ENCODE measurements at places on chromosomes 16 and 17. TPM values are rescaled to one million over a fixed set of nuclear protein-coding genes. Genes with fewer than 3 reads are reported as not detected.

DNA sequence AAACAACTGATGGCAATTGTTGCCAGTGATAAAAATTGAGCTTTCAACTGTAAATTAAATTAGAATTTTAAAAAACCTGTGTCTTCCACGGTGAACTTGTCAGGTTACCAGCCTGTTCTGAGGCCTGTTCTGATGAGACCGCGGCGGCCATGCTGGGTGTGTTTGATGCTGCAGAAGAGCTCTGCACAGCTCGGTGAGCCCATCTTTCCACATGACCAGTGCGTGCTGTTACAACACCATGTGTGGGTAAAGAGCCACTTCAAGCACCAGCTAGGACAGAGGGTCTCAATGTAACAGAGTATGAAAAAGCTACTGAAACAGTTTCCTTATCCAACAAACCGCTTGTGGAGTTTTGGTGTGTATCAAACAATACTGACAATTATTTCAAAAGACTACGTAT, 48.5 kb downstream of the RPTOR start:
- H3K36me3 ChIP-seq: no peaks in the 10 kb centered on the region
- H3K4me1 ChIP-seq: no peaks in the 10 kb centered on the region
- no peaks in the 10 kb centered on the region for H3K27me3 ChIP-seq

DNA sequence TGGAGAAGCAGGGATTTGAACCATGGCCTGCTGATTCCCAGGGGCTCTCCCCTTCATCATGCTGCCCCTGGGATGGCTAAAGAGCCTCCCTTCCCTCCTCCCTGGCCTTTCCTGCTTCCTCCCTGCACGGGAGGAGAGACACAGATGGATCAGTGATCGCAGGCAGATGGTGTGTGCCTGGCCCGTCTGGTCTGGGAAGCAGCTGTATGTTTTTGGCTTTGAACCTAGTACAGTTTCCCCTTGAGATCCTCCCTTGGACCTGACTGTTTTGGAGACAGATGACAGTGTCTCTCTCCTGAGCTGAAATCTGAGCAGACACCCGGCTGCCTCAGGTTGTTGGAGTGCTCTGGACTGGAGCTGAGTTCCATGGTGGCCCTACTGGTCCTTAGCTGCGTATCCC, 29.0 kb upstream of the ATP2C2 start:
- H3K27ac ChIP-seq: no peak overlapping the region
- DNase-seq: no peak
- no peaks in the 10 kb centered on the region for H3K27me3 ChIP-seq
- H3K4me3 ChIP-seq: no peak overlapping the region

GP1BA gene
- total RNA-seq: 0.74 TPM

KCNH6 gene
- total RNA-seq: not detected

DNA sequence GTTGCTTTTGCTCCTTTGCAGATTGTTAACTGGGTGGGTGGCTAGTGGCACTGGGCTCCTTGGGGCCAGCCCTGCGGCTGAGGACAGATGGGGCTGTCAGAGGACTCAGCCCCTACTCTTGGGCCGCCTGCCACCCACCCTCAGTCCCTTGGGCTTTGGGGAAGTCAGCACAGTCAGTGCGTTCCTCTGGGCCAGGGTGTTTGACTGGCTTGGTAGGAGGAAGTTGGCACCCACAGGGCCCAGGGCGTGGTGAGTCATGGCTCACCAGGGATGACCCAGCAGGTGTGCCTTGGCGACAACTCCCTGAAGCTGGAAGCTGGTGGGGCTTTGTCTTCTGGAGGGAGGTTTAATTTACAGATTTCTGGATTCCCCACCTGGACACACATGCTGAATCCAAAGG, 32.4 kb downstream of the HAPSTR1 start:
- peaks cover 10% of the 10 kb centered on the region for H3K36me3 ChIP-seq
- DNase-seq: no peak
- no peak overlapping the region for H3K27ac ChIP-seq
- H3K4me3 ChIP-seq: no peak overlapping the region
- no peaks in the 10 kb centered on the region for H3K27me3 ChIP-seq

DNA sequence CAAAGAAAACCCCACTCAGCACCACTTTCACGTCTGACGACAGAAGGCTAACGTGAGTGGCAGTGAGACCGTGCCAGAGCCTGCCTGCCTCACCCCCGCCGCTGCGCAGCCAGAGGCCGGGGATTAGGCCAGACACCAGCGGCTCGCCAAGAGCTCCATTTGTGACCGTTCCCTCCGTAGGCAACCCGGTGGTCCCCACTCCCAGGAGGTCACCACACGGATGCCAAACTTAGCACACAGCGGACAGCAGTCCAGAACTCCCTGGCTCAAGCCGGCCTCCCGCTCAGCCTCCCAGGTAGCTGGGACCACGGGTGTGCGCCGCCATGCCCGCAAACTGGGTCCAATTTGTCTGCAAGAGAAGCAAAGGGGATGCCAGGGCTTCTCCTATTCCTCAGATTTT, 104.6 kb downstream of the ANKRD11 start:
- no peak overlapping the region for H3K27ac ChIP-seq
- DNase-seq: no peak
- peaks cover 9% of the 10 kb centered on the region for H3K4me1 ChIP-seq
- H3K4me3 ChIP-seq: no peak overlapping the region
- H3K36me3 ChIP-seq: 0 out of 2 replicates have a peak, but pooled peaks cover 6% of the 10 kb centered on the region

SF3B3 gene
- 453 TPM for total RNA-seq

GRCh38 chr16:58119509-58119845, 9.7 kb downstream of the CFAP20 start:
- DNase-seq: no peak
- H3K4me1 ChIP-seq: peaks cover 12% of the 10 kb centered on the region
- peaks cover 11% of the 10 kb centered on the region for H3K36me3 ChIP-seq
- no peak overlapping the region for H3K27ac ChIP-seq
- H3K27me3 ChIP-seq: no peaks in the 10 kb centered on the region

DNA sequence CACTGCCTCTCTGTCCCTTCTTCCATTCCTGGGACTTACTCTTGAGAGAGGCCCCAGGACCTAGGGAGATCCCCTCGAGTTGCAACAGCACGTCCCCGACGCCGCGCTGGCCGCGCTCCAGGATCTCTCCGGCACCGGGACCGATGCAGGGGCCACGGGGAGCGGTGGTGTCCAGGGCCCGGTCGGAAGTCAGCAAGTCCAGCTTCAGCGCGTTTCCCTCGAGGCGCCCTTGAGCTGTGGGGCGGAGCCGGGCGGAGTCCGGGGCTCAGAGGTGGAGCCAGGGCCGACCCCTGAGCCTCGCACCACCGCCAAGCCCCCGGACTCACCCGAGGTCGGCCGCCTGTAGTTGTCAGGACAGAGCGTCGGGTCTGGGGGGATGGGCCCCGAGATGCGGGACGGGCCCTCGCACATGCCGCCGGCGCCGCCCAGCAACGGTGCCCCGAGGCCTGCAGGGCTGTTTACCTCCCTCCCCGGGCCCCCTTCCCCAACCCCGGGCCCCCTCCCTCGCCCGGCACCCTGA, 458 bp downstream of the ENKD1 start:
- no peaks in the 10 kb centered on the region for H3K36me3 ChIP-seq
- no peak for DNase-seq
- H3K4me3 ChIP-seq: peak overlapping the region; percentile 88
- no peaks in the 10 kb centered on the region for H3K27me3 ChIP-seq
- no peak overlapping the region for H3K27ac ChIP-seq
- H3K4me1 ChIP-seq: peaks cover 30% of the 10 kb centered on the region

DNA sequence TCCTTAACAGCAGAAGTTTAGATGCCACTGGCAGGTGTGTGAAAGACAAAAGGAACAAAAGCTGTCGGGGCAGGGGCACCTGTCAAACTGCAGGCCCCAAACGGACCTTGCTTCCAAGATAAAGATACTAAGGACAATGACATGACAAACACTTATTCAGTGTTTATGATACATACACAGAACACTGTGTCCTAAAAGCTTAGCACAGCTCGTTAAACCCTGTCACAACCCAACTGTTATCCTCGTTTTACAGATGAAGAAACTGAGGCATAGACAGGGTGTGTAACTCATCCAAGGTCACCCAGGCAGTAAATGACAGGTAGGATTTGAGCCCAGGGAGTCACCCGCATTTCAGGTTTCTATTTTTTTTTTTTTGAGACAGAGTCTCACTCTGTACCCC, 9.6 kb downstream of the SDK2 start:
- H3K27me3 ChIP-seq: no peaks in the 10 kb centered on the region
- no peaks in the 10 kb centered on the region for H3K4me1 ChIP-seq
- H3K4me3 ChIP-seq: no peak overlapping the region
- no peaks in the 10 kb centered on the region for H3K36me3 ChIP-seq
- DNase-seq: no peak

DNA sequence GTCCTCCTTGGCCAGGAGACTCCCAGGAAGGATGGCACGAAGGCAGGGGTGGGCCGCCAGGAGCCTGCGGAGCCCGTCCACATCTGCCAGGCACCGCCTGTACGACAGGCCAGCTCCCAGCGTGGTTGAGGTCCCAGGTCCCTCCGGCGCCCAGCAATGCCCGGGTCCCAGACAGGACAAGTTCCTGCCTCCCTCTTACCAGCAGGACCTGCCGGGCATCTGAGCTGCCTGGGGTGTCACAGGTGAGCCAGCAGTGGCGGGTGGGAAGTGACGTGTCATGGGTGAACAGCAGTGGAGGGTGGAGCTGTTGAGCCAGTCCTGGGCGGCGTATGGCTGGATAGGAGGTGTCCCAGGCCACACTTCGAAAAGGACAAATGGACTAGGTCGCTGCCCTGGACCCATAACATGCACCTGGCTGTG, 15.7 kb upstream of the BAHCC1 start:
- no peaks in the 10 kb centered on the region for H3K4me1 ChIP-seq
- DNase-seq: no peak
- H3K4me3 ChIP-seq: no peak overlapping the region
- no peaks in the 10 kb centered on the region for H3K27me3 ChIP-seq
- H3K27ac ChIP-seq: no peak overlapping the region
- no peaks in the 10 kb centered on the region for H3K36me3 ChIP-seq

- H3K4me1 ChIP-seq: peaks cover 13% of the 10 kb centered on the region
- DNase-seq: no peak
- peak overlapping the region; percentile 27 for H3K27ac ChIP-seq
- H3K4me3 ChIP-seq: no peak overlapping the region
Observed at GRCh38 chr17:65163990-65164495, 26.9 kb downstream of the RGS9 start.

DNA sequence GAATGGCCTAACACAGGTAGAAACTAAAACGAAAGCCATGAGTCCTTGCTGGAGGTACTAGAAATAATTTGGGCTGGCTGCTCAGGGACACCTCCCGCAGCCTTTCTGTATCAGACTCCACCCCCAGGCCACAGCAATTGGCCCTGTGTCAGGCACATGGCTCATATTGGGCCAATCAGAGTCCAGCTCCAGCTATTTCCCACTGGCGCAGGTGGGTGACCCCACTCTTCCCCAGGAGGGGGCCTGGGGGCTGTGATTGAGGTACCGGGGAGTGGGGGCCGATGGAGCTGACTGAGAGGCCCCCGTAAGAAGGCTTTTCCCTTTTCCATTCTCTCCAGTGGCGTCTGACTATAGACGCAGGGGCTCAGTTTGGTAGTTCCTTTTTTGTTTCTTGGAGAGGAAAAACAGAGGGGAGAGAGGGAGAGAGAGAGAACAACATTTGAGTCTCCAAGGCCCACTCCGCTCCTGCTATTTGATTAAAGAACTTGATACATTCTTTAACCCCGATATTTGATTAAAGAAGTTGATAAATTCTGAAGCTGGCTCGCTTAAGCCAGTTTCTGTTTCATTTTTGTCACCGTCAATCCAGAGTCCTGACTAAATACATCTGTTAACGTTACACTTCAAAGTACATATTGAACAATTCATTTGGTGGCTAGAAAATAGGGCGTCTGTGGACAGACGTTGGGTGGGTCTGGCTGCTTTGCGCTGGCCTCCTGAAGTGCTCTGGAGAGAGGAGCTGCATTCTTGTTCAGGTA, 26.3 kb downstream of the FOXL1 start:
- DNase-seq: no peak
- no peaks in the 10 kb centered on the region for H3K36me3 ChIP-seq
- H3K4me3 ChIP-seq: peak overlapping the region; percentile 48
- H3K4me1 ChIP-seq: no peaks in the 10 kb centered on the region
- H3K27me3 ChIP-seq: no peaks in the 10 kb centered on the region

DNA sequence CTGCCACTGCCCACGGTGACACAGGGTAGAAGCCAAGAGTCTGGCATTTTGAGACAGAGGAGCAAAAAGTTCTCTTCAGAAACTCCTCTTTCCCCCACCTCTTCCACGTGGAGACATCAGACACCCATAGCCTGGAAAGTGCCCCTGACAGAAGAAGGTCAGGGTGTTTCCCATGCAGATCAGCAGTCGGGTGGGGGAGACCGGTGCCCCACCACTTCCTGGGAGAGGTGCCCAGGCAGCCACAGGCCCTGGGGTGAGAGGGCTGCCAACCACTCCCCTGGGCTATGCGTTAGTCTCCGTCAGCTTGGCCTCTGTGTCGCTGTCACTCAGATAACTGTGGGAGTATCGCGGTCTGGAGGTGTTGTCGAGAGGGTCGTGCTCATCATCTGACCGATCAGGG, 31.5 kb downstream of the PIPOX start:
- H3K36me3 ChIP-seq: no peaks in the 10 kb centered on the region
- no peak for DNase-seq
- no peak overlapping the region for H3K27ac ChIP-seq
- no peak overlapping the region for H3K4me3 ChIP-seq
- H3K27me3 ChIP-seq: no peaks in the 10 kb centered on the region
- H3K4me1 ChIP-seq: no peaks in the 10 kb centered on the region

DNA sequence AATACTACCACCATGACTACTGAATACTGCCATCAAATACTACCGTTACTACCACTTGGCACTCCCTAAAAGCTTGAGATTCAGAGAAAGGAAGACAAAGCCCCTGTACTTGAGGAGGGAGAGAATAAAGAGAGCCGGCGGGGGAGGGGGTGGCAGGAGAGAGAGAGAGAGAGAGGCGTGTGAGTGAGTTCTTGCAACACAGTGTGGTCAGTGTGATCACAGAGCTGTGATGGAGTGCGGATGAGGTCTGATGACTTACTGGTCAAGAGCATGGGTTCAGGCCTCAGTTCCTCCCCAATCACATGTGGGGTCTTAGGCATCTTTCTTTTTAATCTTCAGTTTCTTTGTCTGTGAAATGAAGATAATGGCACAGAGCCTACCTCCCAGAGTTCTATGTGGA, 19.2 kb downstream of the PRKCB start:
- H3K27ac ChIP-seq: peak overlapping the region; percentile 87
- H3K27me3 ChIP-seq: no peaks in the 10 kb centered on the region
- no peak overlapping the region for H3K4me3 ChIP-seq
- no peak for DNase-seq
- peaks cover 1% of the 10 kb centered on the region for H3K36me3 ChIP-seq

DNA sequence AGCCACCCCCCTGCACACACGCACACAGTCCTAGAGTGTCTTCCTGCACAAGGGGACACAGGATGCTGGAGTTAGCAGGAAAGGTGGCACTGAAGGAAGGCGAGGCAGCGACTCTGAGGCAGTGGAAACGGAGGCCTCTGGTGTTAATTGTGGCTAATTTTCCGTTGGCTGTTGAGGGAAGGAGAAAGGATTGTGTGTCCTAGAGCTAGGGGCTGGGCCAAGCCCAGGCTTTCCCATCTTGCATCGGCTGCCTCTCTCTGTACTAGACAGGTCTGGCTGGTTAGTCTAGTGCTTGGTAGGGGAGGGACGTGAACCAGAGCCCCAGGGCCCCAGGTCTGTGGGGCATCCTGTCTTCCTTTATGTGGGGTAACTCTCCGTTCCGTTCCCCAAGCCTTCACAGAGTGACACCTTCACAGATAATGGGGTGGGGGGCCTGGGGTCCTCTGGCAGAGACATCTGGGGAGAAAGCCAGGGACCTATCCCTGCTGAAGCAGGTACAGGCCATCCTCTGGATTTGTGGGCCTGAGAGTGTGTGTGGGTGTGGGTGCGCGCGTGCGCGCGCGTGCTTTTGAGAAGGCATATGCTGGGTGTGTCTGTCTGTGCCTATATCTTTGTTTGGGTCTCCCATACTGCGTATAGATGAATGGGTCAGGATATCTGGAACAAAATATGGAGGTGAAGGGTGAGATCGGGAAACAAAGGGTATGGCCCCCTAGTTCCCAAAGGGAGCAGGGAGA, at the start of gene CHD3:
TSS of gene CHD3 (plus strand) at position 606 of the 737 bp plus-strand sequence. CDS start 212 bp downstream, outside the sequence.
- H3K27ac ChIP-seq: peak within 1 kb of the TSS; percentile 74
- H3K27me3 ChIP-seq: no peaks in the 10 kb centered on the region
- DNase-seq: no peak
- peak within 1 kb of the TSS; percentile 88 for H3K4me3 ChIP-seq
- H3K36me3 ChIP-seq: peaks cover 8% of the 10 kb centered on the region
